ENCODE measurements at places on chromosomes 7 and 10. TPM values are rescaled to one million over a fixed set of nuclear protein-coding genes. Genes with fewer than 3 reads are reported as not detected.

The LIMK1 gene
- 12.7 TPM for total RNA-seq

The SLC26A5 gene
- total RNA-seq = not detected

GRCh38 chr10:116263870-116264655 lies 8.9 kb downstream of the GFRA1 start:
- ATAC-seq = no peak

DNA sequence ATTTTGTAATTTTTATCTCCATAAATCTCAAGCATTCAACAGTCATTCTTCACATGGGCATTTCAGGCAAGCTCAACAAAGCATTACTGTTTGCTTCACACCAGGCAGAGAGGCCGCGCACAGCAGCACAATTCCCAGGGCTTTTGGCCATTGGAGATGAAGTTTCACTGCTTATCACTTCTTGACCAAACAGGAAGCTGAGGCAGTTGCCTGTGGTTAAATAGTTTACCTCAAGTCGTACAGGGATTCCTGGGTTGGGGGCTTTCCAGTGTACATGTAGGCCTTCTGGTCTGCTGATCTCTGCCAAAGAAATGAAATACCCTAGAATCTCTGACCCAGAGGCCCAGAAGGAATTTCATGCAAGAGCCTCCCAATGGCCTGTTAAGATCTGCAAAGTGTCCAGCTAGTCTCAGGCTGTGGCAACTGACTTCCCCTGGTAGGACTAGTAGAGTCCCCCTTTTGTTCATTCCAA lies 11.2 kb upstream of the PRDX3 start:
- peak; percentile 40 for ATAC-seq

- no peak for ATAC-seq
Observed at GRCh38 chr10:98267069-98267893, 713 bp downstream of the LOXL4 start.

DNA sequence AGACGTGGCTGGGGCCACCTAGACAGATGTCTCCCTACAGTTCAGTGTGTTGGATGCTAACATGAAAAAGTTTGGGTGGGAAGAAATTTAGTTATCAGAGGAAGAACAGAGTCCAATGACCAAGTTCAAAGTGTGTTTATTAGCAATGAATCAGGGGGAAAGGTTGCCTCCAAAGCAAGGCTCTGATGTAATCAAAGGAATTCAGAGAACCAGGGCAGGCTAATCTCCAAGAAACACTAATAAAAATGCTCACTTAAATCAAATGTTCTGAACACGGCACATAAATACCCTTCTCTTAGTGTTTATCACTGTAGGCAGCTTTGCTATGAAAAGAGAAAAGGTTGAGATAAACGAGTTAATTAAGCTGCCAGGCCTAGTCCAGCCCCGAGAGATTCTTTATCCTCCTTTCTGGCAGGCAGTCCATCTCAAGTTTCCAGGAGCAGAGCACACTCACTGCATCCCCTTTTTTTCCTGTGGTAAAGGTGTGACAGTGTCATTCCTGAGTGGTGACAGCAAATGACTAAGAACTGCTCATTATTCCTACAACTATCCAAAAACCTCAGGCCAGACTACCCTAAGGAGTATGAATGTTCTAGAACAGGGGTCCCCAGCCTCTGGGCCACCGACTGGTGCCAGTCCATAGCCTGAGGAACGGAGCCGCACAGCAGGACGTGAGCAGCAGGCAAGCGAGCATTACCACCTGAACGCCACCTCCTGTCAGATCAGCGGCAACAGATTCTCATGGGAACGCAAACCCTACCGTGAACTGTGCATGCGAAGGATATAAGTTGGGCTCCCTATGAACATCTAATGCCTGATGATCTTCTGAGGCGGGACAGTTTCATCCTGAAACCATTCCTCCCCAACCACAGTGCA lies 66.9 kb upstream of the FHIP2A start:
- ATAC-seq = no peak

DNA sequence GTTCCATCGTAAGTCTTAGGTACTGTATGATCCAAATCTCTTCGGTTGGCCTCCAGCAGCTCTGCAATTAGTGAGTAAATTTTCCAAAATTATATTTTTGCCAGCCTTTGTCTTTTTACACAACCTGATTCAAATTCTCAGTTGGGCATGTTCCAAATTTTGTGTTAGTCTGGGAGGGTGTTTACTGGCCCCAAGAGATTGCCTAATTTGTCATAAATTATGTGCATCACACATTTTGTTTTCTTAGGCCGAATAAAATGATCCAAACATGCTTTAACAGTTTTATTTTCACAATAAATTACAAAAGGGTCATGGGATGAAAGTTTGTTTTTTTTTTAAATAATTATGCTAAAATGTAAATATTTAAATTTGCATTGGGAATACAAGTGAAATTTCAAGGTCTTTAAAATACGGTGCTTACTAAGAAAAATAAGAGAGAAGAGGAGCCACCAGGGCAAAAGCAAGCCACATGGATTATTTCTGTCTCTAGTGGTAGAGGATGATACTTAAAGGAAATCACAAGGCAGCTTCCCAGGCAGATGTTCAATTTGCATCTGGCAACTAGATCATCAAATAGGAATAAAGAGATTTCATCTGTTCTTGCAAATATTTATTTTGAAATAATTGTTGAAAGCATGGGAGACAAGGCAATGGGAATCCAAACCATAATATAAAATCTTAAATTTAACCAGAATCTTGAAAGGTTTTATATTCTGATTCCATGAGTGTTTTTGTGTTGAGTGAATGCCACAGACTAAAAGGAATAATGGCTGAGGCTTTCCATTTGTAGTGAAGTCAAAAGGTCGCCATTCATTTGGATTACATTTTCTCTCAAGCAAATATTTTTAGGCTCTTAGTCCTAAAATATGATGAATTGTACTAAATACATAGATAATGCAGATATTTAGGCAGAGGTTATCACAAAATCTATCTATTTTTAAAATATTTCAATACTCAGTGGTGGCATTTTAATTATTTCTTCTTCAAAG lies 111.1 kb downstream of the MDFIC start:
- ATAC-seq = no peak

The RSU1 gene
- total RNA-seq = 56.1 TPM

DNA sequence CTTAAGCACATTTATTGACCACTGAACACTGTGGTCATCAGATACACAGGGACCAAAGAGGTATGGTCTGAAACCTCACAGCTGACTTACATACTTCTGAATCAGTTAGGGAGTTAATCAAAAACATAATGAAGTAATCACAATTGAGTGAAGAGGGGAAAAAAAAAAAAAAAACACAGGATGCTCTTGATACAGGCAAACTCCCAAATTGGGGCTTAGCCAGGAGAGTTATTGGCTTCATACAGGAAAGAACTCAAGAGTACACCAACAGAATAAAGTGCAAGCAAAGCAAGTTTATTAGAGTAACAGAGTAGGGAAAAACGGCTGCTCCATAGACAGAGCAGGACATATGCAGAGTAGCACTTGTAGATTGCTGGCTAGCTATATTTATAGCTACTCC lies 917.0 kb downstream of the CNTNAP2 start:
- no peak for ATAC-seq

- ATAC-seq = peak; percentile 18
Observed at GRCh38 chr10:27153845-27154193, 365 bp downstream of the YME1L1 start.

DNA sequence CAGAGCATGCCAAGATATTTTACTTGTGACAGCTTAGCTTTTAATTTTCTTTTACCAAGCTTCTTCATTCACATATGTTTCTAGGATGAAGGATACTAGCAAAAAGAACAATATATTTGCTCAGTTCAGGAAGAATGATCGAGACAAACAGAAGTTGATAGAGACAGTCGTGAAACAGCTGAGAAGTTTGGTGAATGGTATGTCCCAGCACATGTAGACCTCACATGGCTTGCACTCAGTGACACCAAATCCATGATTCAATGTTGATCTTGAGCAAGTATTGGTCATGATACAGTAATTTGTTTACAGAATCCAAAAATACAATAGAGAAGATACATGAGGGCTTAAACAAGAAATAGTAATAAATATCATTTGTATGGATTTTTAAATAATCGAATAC lies 2.5 kb upstream of the CYP26C1 start:
- ATAC-seq = no peak

The EPDR1 gene
- total RNA-seq = 0.54 TPM

The TUBAL3 gene
- not detected for total RNA-seq

The AGAP3 gene
- 58.6 TPM for total RNA-seq

DNA sequence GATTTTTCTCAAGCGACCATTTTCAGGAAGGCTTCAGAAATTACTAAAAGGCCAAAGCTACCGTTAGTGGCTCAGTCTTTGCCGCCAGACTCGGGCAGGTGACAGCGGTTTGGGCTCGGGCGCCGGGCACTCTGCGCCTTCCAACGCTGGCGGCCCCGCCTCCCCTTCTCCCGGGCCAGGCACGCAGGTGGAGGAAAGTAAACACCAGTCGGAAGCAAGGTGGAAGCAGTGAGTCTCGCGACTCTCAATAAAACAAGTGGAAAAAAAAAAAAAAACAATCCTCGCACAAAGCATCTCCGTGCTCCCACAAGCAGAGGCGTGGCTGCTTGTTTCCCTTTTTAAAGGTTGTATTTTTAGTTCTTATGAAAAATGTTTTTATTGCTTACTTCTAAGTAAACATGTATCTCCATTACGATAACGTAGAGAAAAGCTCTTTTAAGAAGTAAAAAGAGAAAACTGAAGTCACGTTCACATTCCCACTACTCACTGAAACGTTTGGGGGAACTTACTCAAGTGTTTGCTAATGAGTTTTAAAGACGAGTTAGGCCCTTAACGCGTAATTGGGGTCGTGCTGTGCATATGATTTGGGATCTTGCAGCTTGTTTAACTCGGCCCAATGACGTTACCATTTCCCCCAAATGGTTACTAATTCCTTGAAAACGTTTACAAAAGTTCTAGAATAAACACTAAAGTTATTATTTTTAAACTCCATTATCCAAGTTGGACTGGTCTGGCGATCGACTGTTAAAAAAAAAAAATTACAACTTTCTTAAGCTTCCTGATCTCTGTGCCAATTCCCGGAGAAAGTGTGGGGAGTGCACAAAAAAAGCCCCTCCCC lies 864 bp downstream of the CDCA7L start:
- peak; percentile 11 for ATAC-seq

The LRRC18 gene
- not detected for total RNA-seq

The IL6 gene
- total RNA-seq = 2.1 TPM

DNA sequence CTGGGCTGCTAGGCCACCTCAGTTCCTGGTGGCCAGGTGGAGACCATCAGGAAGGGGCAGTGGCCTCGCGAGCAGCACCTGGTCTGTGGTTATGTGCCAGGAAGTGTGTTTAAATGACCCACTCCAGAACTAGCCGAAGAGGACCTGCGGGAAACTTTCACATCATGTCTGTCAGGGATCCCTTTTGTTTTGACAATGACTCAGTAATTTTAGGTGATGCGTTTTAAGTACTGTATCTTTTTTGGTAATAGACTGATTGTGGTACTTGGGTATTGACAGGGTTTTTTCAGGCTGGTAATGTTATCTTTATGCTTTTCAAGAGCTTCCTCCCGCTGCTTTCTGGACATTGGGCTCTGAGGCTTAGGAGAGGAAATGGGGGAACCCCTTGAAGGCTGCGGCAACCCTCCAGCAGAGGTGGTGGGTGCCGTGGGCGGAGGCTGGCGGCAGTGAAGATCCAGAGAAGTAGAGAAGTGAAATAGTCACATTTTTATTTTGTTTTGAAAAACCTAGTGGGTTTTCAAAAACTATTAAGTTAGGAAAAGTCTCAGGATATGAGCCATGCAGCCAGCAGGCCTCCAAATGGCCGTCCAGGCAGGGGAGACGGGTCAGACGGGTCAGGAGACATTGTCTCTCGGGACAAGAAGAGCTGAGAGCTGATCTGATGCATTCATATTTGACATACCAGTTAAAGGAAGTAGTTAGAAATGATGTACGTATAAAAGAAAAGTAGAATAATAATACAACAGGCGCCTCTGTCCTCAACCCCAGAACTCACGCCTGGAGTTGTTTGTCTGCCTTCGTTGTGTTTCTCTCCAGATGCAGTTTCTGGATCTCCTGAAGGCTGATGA lies 27.7 kb downstream of the PPP2R2D start:
- peak; percentile 93 for ATAC-seq

DNA sequence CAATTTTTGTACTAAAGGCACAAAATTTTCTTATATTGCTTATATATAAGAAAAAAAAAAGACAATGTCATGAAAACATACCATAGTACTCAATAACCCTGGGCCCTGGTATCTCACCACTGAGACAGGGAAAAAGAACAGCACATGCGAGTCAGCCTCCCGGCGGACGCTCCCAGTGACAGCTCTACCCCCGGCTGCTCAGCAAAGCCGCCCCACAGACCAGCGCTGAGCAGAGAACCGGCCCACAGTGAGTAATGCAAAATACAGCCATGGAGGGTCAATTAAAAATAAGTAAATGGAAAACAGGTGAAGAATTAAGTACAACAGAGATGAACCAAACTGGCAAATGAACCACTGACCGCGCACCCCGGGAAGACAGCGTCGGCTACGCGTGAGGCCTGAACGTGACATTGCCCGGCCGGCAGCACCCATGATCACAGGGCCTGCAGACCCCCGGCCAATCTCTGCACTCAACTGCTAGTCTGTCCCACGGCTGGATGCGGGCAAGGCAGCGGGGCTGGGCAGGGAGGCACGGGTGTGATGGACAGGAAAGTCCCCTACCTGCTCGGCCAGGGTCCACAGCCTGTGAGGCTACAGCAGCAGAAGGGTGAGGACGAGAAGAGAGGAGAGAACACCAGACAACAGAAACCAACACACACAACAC lies 175.9 kb downstream of the ZMYND11 start:
- ATAC-seq = no peak

The ADAMTS14 gene
- total RNA-seq = 0.06 TPM

DNA sequence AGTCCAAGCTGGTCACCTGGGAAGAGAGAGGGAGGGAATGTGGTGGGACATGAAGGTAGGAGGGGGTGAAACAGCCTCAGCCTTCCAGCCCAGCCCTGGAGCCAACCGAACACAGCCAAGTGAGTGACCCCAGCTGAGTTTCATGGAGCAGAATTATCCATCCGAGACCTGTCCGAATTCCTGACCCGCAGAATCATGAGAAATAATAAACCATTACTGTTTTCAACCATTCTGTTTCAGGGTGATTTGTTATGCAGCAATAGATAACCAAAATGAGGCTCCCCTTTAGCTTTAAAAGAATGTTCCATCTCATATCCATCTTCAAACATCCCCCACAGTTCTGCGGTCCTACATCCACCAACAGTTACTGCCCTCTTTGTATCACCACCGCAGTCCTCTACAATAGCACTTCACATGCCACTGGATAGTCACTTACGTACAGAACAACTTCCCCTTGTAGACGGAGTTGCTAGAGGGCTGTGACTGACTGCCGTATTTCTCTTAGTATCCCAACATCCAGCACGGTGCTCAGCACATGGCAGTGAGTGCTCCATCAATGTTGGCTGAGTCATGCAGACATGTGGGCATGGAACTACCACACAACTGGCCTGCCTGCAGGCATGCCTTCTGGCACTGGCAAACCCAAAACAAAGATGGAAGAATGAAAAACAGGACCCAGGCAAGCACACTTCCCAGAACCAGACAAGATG lies 18.5 kb downstream of the KIAA1549 start:
- ATAC-seq = no peak

DNA sequence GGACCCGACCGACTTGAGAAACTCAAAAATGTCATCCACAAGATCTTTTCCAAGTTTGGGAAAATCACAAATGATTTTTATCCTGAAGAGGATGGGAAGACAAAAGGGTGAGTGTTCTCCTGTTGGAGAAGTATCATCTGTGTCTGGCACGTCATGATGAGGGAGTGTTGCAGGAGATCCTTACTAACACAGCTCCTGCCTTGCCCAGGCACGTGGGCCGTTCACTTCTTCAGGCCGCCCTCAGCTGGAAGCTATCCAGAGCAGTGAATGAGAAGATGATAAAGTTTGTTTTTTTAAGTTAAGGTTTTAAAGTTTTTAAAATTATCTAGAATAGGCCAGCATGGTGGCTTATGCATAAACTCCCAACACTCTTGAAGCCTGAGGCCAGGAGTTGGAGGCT lies 6.2 kb downstream of the EIF3B start:
- ATAC-seq = no peak

All from activated T-helper 17 cell treated with anti-CD3 and anti-CD28 coated beads, Interleukin-2, amount 50 U/mL, for 72 hours (primary cell).